Activated CD4-positive, alpha-beta T cell treated with anti-CD3 and anti-CD28 coated beads for 36 hours (primary cell): ENCODE measurements at places on chromosomes 11 and 22.

- H3K36me3 ChIP-seq: no peaks in the 10 kb centered on the region
- H3K4me3 ChIP-seq: no peak overlapping the region
- peak; percentile 42 for DNase-seq
- peaks cover 3% of the 10 kb centered on the region for H3K27me3 ChIP-seq
- H3K27ac ChIP-seq: no peak overlapping the region
Observed at GRCh38 chr22:32444068-32444467, 20.2 kb downstream of the BPIFC start.

GRCh38 chr11:36929401-36929800, 331.4 kb upstream of the RAG2 start:
- no peak overlapping the region for H3K4me3 ChIP-seq
- no peaks in the 10 kb centered on the region for H3K27me3 ChIP-seq
- H3K4me1 ChIP-seq: no peaks in the 10 kb centered on the region
- H3K36me3 ChIP-seq: no peaks in the 10 kb centered on the region
- DNase-seq: no peak
- no peak overlapping the region for H3K27ac ChIP-seq

GRCh38 chr11:91373497-91373896, 851.1 kb upstream of the FAT3 start:
- H3K4me1 ChIP-seq: no peaks in the 10 kb centered on the region
- no peak for DNase-seq
- no peaks in the 10 kb centered on the region for H3K36me3 ChIP-seq
- H3K27ac ChIP-seq: no peak overlapping the region
- no peaks in the 10 kb centered on the region for H3K27me3 ChIP-seq

DNA sequence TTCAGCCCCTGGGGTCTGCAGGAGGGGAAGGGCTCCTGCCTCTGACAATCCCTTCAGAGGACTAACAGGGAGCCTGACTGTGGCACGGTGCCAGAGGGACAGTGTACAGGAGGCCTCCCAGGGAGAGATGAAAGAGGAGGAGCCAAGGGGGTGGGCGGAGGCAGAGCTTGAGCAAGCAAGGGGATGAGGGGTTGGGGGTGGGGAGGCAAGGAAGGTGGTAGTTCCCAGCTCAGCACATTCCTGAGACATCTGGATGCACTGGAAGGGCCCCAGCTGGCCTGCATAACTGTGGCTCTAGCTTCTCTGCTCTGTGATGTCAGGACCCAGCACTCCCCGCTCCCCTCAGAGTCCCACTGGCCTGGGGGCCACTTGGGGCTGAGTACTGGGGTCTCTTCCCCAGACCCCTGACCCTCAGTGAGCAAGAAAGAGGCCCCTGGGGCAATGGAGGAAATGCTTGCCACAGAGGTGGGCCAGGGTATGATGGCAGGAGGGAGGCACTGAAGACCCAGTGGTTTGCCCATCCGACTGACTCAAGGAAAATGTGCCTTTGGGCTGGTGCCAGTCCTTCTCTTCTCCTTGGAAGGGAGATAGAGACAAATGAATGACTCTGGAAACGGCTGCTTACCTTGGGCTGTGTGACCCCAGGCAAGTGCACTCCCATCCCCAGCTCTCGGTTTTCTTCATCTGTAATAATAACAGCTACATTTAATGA, 13.3 kb downstream of the CREB3L1 start:
- H3K4me1 ChIP-seq: peaks cover 4% of the 10 kb centered on the region
- no peaks in the 10 kb centered on the region for H3K36me3 ChIP-seq
- H3K27ac ChIP-seq: no peak overlapping the region
- DNase-seq: no peak
- no peak overlapping the region for H3K4me3 ChIP-seq

GRCh38 chr11:114295676-114296604, at the start of gene NNMT:
NNMT (plus strand) TSS chr11:114296399; CDS start chr11:114296557, 158 bp downstream.
- no peak within 1 kb of the TSS for H3K4me3 ChIP-seq
- H3K4me1 ChIP-seq: no peaks in the 10 kb centered on the region
- H3K27me3 ChIP-seq: peaks cover 12% of the 10 kb centered on the region
- no peak for DNase-seq

GRCh38 chr11:68107689-68108088, 13.5 kb downstream of the CHKA start:
- H3K36me3 ChIP-seq: no peaks in the 10 kb centered on the region
- no peaks in the 10 kb centered on the region for H3K27me3 ChIP-seq

DNA sequence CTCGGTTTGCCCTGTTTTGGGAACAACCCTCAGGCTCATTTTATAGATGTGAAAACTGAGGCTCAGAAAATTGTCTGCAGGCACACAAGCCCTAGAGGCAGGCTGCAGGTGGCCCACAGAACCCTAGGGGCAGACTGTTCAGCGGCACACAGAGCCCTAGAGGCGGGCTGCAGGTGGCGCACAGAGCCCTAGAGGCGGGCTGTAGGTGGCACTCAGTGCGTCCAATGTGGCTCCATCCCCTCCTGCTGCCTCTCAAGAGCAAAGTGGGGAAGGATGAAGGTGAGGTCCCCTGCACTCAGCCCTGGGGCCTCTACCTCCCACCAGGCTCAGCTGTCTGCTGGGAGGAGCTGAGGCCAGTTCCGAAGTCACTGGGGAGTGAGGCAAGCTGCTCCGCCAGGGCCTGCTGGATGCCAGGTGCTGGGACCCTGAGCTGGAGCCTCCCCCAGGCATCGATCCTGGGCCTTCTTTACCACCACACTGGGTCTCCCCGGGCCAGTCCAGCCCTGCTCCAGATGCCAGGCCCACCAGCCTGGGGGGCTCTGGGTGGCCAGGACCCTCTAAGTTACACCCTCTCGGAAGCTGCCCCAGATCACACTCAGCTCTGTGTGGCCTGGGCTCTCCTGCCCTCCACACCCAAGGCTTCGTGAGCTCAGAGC, 2.3 kb downstream of the ACY3 start:
- H3K4me3 ChIP-seq: no peak overlapping the region
- no peaks in the 10 kb centered on the region for H3K27me3 ChIP-seq
- H3K36me3 ChIP-seq: no peaks in the 10 kb centered on the region
- no peak overlapping the region for H3K27ac ChIP-seq

DNA sequence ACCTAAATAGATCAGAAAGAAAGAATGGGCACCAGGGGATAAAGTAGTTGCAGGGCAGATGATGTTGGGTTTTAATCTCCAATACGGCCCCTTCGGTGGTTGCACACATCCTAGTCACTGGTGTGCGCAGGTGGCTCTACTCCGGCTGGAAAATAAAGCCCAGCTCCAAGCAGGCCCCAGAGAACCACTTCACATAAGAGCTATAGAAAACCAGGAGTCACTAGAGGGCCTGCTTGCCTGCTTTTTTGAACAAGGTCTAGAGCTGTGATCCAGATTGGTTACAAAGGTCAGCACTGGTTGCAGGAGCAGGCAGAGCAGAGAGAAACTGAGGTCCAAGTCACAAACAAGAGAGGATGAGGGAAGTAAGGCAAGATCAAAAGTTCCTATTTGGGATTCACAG, 41.5 kb upstream of the MS4A8 start:
- H3K4me1 ChIP-seq: no peaks in the 10 kb centered on the region
- DNase-seq: no peak
- H3K4me3 ChIP-seq: no peak overlapping the region
- no peak overlapping the region for H3K27ac ChIP-seq
